CD4-positive, alpha-beta T cell treated with Interleukin-6 for 4 hours (primary cell): ENCODE measurements at places on chromosomes 6 and 20.

GRCh38 chr6:122449069-122449468 lies 22.5 kb downstream of the SERINC1 start:
- no peak for DNase-seq

DNA sequence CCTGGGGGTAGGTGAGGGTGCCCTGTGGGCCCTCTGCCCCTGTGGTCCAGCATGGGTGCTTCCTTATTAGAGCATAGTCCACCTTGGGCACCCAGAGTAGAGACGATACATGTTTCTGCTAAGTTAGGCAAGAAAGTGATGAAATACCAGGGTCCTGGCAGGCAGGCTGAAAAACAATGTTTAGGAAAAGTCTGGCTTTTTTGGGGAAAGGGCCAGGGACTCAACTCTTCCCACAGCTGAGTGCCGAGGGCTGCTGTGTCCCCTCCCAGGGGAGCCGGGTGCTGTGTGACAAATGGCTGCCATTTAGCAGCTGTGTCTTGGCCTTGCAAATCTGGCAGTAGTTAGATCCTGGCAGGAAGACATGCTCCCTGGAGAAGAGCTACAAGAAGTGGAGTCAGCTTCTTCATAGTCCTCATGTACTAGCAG lies 61.5 kb downstream of the RREB1 start:
- no peak for DNase-seq

GRCh38 chr20:46085179-46085851 lies 4.4 kb downstream of the NCOA5 start:
- DNase-seq: no peak

- peak; percentile 9 for DNase-seq
Measured at GRCh38 chr6:125888989-125889656, 67.4 kb upstream of the HINT3 start.
